ENCODE measurements at places on chromosomes 5 and 9. TPM values are rescaled to one million over a fixed set of nuclear protein-coding genes. Genes with fewer than 3 reads are reported as not detected.
A peak's percentile ranks its signal among the peaks of the same experiment; 100 is the strongest.

Gene TMEM252
- total RNA-seq = not detected

Gene CARD19
- total RNA-seq = 33.4 TPM

DNA sequence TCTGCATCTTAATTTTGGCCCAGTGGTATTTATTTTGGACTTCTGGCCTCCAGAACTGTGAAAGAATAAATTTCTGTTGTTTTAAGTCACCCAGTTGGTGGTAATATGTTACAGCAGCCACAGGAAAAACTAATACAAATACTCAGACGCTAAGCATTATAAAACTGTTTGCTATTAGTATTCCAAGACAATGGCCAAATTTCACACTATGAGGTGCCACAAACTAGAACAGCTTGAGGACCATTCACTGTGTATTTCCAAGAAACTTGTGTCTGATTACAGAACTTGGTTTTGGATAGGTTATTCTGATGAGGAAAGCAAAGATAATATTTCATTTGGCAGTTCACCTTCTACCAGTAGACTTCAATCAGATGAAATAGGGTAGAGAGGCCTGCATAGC is 16.3 kb upstream of the ISOC1 start:
- DNase-seq = no peak

DNA sequence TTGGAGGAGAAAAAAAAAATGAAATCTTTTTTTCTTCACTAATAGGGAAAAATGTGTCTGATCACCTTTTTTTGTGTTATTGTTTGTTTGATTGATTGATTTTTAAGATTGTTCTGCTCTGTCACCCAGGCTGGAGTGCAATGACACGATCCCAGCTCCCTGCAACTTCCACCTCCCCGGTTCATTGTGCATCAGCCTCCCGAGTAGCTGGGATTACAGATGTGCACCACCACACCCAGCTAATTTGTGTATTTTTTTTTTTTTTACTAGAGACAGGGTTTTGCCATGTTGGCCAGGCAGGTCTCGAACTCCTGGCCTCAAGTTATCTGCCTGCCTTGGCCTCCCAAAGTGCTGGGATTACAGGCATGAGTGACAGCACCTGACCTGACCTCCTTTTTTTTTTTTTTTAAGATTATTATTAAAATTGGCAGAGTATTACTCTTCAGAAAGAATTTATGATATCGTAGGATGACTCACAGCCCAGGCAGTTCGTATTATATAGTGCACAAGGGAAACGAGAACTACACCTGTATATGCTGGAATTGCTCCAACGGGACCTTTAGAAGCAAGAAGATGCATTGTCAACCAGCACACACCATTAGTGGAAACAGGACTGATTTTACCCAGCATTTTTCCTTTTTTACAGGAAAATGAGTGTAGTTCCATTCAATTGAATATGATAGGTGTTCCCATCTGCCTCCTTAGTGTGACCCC is 27.7 kb downstream of the FUBP3 start:
- DNase-seq = no peak

Gene SPINK6
- not detected for total RNA-seq

- peak; percentile 79 for DNase-seq
These were observed 44.5 kb upstream of the NR5A1 start for GRCh38 chr9:124551472-124552272.

Gene GOLPH3
- total RNA-seq = 64.2 TPM

Gene LHX3
- total RNA-seq = not detected

DNA sequence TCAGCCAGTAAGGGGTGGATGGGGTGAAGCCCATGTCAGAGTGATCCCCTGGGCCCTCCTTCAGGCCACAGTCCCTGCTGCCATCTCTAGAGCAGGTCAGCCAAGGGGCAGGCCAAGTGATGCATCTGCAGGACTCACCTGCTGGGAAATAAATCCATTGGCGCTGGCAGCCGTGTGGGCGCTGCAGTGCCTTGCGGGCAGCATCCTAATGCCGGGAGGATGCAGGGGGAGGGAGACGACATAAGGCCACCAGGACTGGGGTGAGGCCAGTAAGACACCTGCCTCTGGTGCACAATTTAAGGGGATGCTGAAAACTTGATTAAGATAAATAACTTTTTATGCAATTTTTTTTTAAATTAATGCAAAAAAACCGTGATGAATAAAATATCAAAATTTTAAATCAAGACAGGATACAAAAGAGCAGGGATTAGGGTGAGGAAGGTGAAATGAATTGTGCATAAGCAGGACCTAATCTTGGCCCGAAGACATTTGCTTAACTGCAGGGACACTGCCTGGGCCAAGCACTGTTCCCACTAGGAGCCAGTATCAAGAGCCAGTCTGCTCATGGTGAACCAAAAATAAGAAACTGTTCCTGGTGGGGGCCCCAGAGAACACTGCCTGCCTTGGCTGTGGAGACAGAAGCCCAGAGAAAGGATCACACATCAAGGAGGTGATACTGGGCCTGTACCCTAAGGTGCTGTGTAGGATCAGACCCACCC is 67.5 kb upstream of the CPLX2 start:
- DNase-seq = no peak

GRCh38 chr5:116876240-116876840 is 301.7 kb upstream of the SEMA6A start:
- no peak for DNase-seq

GRCh38 chr9:124045076-124045829 is 33.7 kb downstream of the LHX2 start:
- DNase-seq = peak; percentile 62

DNA sequence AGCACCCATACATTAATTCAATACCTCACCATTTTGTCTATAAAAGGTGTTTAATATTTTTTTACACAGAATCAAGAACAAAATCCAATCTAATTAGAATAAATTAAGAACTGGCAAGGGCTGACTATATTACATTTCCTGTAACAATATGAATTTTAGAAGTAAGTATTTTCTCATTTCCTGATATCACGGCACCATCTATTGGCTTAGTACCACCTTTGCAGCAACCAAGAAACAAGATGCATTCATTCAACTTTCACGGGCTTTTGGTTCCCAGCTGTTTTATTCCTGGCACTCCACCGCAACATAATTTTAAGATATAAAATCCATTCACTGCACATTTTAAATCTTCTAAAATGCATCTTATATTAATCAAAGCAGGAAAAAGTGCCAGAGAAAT is 20.6 kb downstream of the PSMB7 start:
- DNase-seq = no peak

GRCh38 chr9:103985077-103985476 is 109.0 kb upstream of the SMC2 start:
- DNase-seq = no peak

- DNase-seq = no peak
These were observed 216.2 kb upstream of the S1PR3 start for GRCh38 chr9:88775037-88775471.

Gene IFNK
- not detected for total RNA-seq

GRCh38 chr5:140296289-140296688 is 6.6 kb downstream of the PFDN1 start:
- DNase-seq = no peak

Measured in neural progenitor cell (in vitro differentiated cells).